ENCODE measurements at places on chromosomes 2 and 18. TPM values are rescaled to one million over a fixed set of nuclear protein-coding genes. Genes with fewer than 3 reads are reported as not detected.

Gene TMEM163
- total RNA-seq = not detected

Gene ACADL
- under 0.01 TPM for total RNA-seq

Gene DTNA
- total RNA-seq = 8.0 TPM

Gene TACR1
- total RNA-seq = 0.29 TPM
